ENCODE measurements at places on chromosomes 7 and 10.

- DNase-seq: no peak
Observed at GRCh38 chr10:80324891-80325364, 31.6 kb downstream of the DYDC1 start.

DNA sequence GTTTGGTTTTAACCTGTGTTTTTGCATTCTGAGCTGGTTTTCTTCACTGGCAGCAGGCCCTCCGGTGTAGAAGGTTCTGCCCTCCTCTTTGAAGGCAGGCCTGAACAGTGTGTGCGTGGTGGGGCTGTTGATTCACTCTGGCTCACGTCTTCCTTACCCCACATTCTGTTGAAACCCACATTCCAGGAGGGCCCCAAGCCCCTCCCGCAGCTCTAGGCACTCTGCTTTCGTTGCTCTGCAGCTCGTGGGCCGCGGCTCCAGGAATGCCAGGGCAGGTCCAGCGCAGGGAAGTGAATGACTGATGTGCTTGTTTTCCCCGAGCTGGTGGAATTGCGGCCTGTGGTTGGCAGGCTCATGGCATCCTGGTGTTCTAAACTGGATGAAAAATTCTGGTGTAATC lies 49.0 kb downstream of the HTRA1 start:
- DNase-seq: no peak

GRCh38 chr10:43208147-43209073 lies 58.5 kb downstream of the RASGEF1A start:
- DNase-seq: no peak

DNA sequence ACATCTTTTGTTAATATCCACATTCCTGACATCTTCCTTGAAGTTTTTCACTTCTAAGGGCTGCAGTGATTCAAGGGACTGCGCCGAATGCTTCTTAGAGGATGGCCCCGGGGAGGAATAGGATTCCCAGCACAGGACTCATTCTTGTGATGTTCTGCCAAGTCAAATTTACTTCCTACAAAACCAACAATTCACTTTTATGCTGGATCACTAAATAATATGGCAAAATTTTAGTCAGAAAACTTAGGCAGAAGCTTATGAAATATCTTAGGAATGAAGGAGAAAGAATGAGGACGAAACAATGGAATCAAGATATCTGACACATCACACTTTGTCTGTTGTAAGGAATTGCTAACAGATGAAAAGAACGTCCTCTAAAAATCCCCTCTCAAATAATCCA lies 151.5 kb downstream of the JAZF1 start:
- no peak for DNase-seq

- DNase-seq: no peak
Observed at GRCh38 chr7:81031243-81031642, 112.4 kb upstream of the SEMA3C start.

DNA sequence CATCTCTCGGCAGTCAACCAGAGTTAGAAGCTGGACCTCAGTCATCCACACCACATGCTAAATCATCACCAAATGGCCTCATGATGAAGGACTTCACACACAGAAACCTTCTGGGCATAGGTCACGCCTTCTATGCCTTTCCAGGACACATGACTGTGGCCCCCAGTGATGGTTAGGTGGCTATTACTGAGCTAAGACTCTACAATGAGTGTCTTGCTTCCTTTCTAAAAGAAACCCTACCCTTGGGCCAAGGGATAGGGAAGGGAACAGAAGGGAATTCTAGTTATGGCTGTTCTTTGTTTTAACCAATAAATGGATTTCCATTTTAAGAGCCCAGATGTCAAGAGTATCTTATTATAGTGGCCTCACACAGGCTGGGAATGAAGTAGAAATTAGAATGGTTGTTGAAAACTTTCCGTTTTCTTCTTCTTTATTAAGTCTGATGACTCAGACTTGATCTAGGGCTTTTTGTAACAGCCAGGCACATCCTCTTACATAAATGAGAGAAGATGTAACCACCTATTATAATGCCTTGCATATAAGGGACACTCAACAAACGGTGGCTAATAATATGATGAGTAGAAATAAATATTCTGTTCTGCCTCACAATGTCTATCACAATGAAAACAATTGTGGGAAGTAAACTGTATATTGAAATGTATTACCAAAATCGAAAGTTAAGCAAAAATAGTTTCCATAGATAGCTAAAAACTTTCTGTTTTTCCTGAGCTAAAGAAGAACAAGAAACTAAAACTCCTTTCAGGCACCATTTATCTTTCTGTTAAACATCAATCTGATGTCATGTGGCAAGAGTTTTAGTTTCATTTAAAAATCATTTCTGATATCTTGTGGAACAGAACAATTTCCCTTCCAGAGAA lies 62.5 kb upstream of the TOMM7 start:
- no peak for DNase-seq

DNA sequence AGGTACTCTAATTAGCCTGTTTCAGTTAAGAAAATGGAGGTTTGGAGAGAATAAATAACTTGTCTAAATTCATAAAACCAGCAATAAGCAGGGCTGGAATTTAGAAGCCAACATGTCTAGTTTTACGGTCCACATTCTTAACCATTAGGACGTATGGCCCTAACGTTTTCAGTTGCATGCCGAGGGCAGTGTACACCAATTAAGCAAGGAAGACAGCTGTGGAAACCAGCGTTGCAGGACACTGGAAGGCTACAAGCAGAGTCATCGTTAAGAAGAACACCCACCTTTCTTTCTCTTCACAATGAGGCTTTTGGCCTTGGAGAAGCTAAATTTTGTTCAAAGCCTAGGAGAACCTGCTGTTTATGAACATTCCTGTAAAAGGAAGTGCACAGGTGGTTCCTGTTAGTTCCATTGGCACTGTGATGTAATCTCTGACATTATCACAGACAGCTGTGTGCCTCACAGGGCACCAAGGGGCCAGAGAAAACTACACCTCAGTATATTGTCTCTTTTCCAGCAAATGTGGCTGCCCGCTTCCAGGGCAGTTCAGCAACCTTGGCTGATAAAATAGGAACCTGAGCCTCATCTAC lies 21.0 kb downstream of the MPP7 start:
- DNase-seq: no peak

- DNase-seq: no peak
Observed at GRCh38 chr10:71850021-71850742, 869 bp downstream of the PSAP start.

DNA sequence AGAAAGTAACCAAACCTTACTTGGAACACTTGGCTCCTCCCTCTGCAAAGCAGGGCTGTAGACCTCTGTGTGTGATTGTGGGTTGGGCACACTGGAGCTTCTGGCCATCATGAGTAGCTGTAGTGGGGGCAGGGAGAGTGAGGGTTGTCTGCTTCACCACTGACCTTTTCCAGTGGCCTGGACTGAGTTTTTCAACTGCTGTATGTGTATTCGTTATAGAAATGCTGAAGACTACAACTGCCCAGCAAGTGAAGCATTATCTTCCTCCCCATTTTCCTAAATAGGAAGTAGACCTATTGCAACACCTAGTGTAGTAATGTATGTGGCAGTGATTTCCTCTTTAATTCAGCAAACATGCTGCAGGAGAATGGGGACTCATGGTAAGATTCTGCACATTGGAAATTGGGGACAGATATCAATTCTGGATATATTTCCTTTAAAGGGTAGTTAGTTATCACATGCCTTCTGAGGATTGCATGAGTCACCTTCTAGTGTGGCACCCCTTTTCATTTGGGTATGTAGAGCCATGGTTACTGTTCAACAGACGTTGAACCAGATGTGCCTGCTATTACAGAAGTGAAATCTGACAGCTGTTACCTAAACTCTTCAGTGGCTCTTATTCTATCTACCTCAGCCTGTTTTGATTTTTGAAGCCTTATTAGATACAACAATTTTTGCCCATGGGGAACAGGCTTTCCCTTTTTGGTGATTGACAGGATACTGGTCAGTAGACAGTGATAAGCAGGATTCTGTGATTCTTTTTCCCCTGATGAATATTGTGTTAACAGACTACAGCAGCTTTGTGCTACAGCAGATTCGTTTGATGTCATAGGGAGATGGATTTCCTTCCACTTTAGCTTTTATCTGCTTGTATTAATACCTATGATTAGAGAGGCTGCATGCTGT lies 130.9 kb downstream of the SND1 start:
- peak; percentile 11 for DNase-seq

- no peak for DNase-seq
Observed at GRCh38 chr10:74500816-74501215, 325.6 kb upstream of the KAT6B start.

GRCh38 chr10:82409671-82410070 lies 534.7 kb downstream of the NRG3 start:
- DNase-seq: no peak

Measured in NCI-H1694 (cell line).